Skeletal muscle tissue (tissue), 5 donors: ENCODE measurements at places on chromosomes 6 and 20. TPM values are rescaled to one million over a fixed set of nuclear protein-coding genes. Genes with fewer than 3 reads are reported as not detected.

The TSBP1 gene
- not detected for total RNA-seq

The FAM209B gene
- total RNA-seq: not detected

The PTCRA gene
- total RNA-seq: 1.0 TPM

The ELOVL2 gene
- 0.52 TPM for total RNA-seq

The HLA-DRB5 gene
- 14.6 TPM for total RNA-seq

The FARS2 gene
- 27.7 TPM for total RNA-seq

The FRMD1 gene
- not detected for total RNA-seq

The CRISP2 gene
- total RNA-seq: not detected

The PACRG gene
- 1.0 TPM for total RNA-seq

The MAS1 gene
- total RNA-seq: under 0.01 TPM

The FAM83B gene
- not detected for total RNA-seq
